ENCODE measurements at places on chromosomes 2 and 18.

DNA sequence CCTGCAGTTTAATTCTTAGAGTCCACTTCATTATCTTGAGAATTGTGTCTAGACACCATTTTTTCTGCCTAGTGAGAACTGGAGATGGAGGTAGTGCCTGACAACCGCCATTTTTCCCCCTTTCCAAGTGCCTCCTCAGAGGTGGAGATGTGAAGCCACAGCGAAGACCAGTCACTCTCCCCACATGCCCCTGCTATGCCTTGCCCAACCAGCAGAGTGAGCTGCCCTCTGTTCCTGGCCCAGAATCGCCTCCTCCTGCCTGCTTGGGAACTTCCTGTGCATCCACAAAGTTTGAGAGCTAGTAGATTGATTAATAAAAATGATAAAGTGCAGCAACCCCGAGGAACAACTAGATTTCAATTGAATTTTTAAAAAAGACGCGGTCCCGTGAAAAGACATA, 123.3 kb downstream of the CLIP4 start:
- no peak for DNase-seq

GRCh38 chr2:392926-393280, 105.0 kb upstream of the ALKAL2 start:
- no peak for DNase-seq

DNA sequence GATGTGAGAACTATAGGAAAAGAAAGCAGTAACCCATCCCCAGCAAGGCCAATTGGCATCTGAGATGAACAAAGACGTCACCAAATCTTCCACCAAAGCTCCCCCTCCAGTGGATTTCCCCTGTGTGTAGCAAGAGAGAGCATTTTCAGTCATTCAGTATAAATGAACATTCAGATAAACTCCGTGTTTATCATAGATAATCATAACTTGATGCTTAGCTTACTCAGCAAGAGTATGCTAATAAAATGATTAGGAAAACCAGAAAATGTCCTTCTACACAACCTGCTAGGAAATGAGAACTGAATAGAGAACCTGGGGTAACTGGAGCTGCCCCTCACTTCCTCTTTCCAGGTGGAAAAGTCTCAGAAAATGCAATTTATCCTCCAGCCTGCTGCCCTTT, 198.0 kb upstream of the CCDC150 start:
- no peak for DNase-seq

GRCh38 chr2:145652571-145653545, 1132.9 kb upstream of the ZEB2 start:
- peak; percentile 19 for DNase-seq

DNA sequence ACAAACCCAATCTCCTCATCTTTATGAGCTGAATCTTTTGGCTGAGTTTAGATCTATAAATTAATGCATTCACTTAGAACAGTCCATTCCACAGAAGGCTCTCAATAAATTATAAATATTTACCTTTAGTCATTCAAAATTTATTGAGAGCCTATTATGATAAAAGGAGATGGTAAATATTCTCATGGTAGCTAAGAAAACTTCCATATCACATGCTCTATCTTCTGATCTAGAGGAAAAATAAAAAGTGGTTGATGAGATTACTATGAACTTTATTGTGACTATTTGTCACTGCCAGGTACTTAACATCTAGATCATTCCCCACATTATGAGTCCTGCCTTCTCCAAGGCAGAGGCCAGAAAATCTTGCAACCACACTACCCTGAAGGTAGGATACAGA, 62.4 kb downstream of the L3MBTL4 start:
- DNase-seq = no peak

DNA sequence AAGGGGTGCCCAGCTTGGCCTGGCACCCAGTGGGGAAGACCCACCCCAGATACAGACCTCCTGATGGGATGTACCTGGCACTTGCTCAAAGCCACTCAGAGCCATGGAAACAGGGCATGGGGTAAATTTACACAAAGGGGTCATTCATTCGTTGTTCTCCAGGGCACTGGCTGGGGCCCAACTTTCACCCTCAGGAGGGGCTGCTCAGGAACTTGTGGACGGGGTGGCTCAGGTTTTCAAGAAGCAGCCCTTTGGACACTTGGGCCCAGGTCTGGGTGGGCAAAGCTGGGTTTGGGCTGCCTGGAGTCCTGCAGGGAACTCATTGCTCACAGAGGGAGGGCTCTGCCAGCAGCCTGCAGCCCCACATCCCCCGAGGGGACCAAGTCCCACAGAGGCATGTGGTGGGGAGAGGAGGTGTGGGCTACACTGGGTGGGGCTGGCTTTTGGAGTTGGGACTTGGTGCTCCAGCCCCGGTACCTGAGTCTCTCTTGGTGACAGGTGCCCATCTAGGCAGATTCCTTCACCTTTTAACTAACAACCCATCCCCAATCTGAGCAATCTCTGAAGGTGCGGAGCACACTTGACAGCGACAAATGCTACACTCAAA, 172.3 kb downstream of the CELF4 start:
- DNase-seq = no peak

- DNase-seq = no peak
Observed at GRCh38 chr18:38494065-38494464, 928.5 kb upstream of the CELF4 start.

DNA sequence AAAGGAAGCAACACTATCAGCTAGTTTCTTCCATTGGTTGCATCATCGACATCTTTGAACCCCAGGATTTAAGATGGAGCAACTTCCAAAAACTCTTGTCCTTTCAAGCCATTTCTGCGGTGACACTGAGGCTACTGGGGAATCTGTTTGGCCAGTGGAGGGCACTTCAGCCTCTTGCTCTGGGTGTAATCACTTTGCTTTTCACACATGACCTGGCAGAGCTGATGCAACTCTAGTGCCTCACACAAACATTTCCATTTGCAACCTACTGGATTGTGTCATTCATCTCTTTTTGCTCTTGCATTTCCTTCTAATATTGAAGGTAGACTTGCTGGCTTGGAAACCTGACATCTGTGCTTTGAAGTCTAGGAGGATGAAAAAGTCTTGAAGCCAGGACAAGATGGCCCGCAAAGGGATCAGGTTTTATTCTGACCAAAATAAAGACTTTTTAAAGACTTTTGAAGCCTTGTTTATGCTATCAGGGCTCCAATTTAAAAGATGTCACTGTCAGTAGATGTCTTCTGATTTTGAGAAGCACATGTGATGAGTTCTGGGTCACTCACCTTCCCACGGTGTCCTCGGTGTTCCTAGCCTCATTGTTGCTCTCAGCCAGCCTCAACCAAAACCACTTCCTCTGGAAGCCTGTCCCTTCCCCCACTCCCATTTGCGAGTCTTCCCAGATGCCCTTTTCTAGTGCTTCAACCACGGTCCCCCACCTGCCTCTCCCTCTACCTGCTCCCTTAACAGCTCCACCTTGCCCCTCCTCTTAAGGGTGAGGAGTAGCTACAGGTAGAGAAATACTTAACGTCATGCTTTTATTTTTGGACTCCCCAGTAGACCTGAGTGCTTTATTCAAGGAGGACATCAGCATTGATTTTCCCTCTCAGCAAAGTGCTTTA, 69.7 kb upstream of the KCNE4 start:
- DNase-seq = peak; percentile 40

DNA sequence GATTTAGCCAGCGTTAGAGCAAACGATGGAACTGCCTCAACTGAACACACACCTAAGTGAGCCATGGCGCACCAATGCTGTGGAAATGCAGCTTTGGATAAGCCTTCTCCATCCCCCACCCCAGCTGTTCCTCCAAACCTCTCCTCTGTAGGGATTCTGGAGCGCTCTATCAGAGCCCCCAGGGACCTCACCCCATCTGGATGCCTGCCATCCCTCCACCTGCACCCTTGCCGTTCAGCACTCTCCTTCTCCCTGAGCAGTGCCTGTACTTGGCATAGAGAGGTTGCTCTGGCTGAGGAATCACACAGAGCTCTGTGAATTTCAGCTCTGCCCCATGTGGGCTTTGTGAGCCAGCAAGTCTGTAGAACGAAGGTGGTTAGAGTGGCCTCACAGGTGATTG, 42.8 kb upstream of the INHBB start:
- DNase-seq = no peak

GRCh38 chr2:28412625-28413151, 20.0 kb downstream of the FOSL2 start:
- no peak for DNase-seq

DNA sequence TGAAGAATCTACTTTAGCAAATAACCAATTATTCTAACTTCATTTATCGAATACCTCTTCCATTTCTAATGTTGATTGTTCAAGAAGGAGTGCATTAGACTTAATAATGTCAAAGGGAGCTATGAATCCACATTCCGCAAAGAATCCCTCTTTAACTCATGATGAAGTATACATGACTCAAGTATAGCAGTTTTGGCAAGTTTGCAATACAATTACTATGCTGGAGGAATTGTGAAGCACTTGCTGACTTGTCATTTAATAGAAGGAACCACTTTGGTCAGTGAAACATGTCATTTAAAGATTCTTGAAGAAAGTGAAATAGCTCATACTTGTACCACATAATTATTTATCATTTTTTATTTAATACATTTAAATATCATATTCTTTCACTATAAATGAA, 125.1 kb downstream of the SLC39A10 start:
- DNase-seq = no peak

DNA sequence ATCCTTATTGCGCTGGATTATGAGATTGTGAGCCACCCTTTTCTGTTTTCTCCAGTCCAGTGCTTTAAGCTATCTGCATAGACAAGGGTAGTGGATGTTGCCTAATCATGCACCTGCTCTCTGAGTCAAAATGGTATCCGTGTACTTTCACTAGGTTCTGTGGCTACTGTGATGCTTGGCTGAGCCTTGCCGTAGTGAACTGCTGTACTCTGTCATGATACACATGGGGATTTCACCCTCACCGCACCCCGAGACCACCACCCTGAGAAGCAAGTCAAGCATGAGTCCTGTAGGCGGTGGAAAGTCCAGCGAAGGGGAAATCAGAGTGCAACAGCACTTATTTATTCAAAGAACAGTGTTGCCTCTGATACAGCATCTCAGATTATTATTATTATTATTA, 55.0 kb downstream of the ARHGAP25 start:
- no peak for DNase-seq

GRCh38 chr2:79887747-79888374, 375.0 kb downstream of the CTNNA2 start:
- DNase-seq = peak; percentile 46

DNA sequence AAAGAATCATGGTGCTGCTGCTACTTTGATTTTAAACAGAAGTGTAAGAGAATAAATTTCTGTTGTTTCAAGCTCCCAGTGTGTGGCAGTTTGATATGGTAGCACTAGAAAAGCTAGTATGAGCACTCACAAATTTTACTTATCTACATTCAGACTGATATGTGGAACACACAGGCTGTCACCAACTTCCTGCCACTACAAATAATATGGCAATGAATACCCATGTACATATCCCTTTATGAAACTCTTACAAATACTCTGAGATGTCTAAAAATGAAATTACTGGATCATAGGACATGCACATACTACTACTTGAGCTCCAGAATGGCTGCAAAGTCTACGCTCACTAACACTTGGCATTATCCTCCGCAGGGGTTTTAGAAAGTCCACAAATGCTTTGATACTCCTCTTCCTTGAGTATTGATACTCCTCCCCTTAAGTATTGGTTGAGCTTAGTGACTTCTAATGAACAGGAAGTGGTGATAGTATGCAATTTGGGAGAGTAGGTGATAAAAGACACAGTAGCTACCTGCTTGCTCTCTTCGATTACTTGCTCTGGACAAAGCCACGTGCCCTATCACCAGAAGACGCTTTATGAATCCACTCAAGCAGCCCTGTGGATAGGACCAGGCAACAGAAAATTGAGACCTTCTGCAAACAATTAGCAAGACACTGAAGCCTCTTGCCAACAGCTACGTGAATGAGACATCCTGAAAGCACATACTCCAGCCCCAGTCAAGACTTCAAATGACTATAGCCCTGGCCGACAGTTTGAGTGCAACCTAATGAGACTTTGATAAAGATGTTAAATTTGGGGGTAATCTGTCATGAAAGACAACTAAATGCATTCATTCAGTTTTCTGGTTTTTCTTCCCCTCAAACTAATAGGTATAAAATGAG, 35.4 kb downstream of the FBXO11 start:
- no peak for DNase-seq

DNA sequence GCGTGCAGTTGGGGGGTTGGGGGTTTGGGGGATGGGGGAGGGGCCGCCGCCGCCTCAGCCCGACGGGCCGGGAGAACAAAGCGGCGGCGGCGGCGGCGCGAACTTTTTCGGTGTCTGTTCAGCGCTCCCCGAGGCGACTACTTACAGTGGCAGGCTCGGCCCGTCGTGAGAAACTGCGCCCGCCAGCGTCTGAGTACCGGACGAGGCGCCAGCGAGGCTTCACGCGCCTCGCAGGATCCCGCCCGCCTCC, 172 bp downstream of the PRKD3 start:
- no peak for DNase-seq

- DNase-seq = no peak
Observed at GRCh38 chr18:59376351-59376935, 17.4 kb upstream of the LMAN1 start.

DNA sequence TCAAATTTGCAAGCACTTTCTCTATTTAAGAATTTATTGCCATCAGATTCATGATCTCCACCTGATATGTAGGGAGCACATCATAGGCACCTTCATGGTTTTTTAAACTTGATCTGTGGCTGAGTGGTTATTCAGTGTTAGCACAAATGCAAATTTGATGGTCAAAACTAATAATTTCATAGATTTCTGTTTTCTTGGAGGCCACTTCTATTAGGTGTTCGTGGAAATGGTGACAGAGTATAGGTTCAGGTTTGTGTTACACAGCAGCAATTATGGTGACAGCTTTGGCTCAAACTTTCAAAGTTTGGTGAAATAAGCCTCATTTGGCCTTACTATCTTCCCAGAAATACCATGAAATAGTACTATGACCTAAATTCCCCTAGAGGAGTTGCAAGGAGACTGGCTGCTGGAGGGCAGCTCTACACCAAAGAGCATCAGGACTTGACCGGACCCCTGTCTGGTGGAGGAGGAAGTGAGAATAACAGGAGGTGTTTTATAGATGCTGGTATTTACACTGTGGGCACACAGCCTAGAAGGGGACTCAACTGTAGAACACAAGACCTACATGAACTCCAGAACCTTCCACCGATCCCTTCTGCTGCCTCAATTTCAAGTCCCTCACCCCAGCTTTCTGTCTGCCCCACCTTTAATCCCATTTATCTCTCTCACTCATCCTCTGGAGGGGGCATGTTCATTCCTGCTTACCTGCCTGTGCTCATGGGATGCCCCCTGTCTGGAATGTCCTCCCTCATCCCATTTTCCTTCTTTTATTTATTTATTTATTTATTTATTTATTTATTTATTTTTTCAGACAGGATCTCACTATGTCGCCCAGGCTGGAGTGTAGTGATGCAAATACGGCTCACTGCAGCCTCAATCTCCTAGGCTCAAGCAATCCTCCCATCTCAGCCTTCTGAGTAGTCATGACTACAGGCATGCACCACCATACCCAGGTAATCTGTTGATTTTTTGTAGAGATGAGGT, 132.9 kb upstream of the SIX2 start:
- DNase-seq = no peak

GRCh38 chr18:21210784-21211183, 31.2 kb upstream of the GREB1L start:
- no peak for DNase-seq

All from HS-27A (cell line).